ENCODE measurements at places on chromosomes 12 and 14.

GRCh38 chr12:124490584-124491305 lies 76.7 kb downstream of the NCOR2 start:
- no peak for DNase-seq

- no peak for DNase-seq
Measured at GRCh38 chr12:89379148-89379838, 27.0 kb upstream of the DUSP6 start.

- DNase-seq, result no peak
Measured at GRCh38 chr14:71536927-71537772, 395.1 kb upstream of the RGS6 start.

- DNase-seq, result no peak
Measured at GRCh38 chr12:83044736-83045135, 358.0 kb downstream of the TMTC2 start.

DNA sequence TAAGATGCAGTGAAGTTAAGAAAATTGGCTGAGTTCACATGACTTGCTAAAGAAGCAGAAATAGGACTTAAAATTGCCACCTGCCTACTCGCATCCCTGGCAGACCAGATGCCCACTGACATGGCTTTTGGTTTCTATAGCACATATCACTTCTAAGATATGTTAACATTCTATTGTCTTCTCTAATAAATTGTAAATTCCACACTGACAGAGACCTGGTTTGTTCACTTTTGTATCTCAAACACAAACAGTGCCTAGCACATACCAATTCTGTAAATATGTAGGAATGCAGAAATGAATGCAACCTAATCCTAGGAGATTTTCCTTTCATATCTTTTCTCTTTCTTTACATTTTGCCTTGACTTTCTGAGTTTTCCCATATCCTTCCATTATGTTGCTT lies 1047.6 kb downstream of the AACS start:
- no peak for DNase-seq

DNA sequence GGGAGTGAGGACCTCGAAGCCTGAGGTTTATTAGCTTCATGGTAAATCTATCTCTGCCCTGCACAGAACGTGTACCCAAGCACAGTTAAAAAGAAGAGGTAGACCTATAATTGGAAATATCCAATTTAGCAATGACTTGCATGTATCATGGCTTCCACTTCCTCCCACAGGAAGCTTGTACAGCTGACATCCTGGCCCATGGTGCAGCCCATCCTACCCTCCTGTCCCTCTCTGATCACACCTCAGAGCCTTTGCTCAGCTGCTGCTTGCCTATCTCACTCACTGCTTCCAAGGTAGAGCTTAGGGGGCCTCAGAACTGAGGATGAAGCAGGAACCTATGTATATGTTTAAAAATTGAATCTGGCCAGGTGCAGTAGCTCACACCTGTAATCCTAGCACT lies 4.3 kb upstream of the BCDIN3D start:
- DNase-seq, result no peak

DNA sequence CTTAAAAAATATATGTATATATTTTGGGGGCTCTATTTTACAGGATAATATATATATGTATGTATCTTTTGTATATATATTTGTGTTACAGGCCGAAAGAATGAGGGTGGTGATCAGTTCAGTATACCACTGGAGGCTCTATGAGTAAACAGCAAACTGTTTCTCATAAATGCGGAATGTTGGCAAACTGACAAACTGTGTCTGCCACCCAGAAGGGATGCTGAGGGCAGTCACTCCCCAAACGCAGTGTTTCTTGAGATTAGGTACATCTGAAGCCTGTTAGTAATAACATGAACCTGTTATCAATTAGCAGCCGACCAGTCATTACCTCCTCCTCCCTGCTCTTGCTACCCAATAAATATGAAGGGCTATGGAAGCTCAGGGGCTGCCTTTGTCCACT lies 20.8 kb downstream of the TNFAIP2 start:
- DNase-seq, result no peak

- DNase-seq, result no peak
Measured at GRCh38 chr12:5439371-5439771, 7.5 kb downstream of the NTF3 start.

DNA sequence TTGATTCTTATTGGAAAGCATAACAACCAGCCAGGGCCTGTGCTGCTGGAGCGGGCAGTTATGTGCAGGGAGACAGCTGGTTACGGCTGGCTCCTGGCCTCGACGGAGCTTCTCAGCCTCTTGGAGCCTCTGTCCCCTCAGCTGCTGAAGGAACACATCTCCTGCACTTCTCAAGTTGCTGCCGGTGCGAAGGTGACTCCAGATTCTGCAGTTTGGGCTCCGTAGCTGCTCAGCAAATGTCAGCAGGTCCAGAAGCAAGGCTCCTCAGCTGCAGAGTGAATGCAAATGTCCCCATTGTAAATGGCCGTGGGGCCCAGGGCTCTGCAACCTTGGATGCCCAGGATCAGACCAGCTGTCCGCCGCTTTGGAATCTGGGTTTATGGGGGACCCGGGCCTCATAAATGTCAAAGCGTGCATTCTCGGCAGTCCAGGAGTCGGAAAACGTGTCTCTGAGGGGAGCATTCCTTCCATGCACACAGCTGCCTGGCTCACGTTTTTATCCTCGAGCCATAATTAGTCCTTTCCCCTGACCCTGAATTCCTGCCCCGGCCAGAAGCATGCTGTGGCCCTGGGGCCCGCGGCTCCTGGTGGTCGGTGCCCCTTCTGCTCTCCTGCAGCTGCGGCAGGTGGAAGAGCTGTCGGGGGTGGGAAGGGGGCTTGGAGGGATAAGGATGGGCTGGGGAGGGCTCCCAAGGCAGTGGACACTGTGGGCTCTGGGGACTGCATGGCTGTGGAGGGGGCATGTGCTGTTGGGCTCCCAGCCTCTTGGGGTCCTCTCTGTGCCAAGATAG lies 106.0 kb downstream of the KIF26A start:
- DNase-seq, result no peak

DNA sequence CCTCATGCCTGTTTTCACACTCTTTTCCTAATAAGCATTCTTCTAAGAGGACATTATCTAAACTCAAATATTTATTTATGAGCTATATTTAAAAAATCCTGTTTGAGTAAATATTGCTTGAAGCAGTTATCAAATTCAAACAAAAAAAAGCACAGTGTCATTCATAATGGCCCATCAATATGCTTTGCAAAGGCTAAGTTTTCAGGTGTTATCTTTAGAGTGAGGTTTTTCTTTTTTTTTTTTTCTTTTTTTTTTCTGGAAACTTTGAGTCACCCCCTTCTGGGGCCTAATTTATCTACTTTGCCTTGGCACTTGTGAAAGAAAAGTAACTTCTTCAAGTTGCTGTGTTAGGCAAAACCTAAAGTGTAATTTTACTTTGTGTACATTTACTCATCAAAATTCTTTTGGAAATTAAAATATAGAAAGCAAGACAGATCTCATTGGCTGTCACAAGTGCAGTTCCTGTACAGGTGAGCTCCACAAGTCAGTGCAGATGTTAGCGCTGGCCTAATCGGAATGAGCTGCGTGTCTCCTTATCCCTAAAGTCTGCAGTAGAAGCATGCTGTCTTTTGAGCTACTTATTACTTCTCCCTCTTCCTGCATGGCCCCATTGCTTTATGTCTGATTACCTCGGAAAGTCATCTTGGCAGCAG lies 53.3 kb downstream of the GLT1D1 start:
- DNase-seq, result no peak

DNA sequence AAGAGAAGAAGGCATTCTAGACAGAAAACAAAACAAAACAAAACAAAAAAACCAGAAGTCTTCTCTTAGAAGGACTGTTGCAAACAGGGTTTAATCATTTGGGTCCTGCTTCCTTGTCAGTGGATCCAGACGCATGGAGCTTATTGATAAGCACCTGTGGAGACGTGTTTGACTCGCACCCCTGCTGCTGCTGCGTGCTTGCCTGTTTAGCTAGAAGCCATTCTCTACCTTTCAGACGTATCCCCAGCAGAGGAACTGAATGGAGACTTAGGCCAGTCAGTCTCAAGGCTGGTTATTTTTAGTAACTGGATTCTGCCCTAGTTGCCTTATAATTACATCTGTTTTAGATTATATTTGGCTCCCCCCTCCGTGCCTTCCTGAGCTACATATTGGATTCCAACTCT lies 186.1 kb upstream of the EEA1 start:
- no peak for DNase-seq

DNA sequence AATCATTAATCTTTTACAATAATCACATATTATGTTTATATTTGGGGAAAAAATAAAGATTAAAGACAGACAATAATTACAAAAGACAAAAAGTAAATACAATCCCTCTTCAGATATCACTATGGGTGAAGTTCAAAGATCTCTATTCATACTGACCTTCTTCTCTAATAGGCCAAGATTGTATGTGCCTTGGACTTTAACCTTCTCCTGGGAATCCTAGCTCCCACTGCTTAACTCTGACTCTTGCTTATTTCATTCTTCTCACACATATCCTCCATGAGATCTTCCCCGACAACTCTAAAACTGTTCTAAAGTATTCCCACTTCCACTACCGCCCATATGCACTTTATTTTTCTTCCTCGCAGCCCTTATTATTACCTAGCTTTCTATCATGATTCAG lies 83.8 kb downstream of the EEA1 start:
- DNase-seq, result no peak

- no peak for DNase-seq
Measured at GRCh38 chr14:68413509-68413908, 379.4 kb downstream of the ZFP36L1 start.

GRCh38 chr12:49542592-49543160 lies 3.8 kb downstream of the KCNH3 start:
- no peak for DNase-seq

GRCh38 chr12:57767305-57767698 lies 424 bp upstream of the CYP27B1 start:
- no peak for DNase-seq

GRCh38 chr12:10654003-10654402 lies 19.8 kb downstream of the STYK1 start:
- DNase-seq, result no peak

GRCh38 chr12:69676257-69677012 lies 22.7 kb downstream of the BEST3 start:
- no peak for DNase-seq

DNA sequence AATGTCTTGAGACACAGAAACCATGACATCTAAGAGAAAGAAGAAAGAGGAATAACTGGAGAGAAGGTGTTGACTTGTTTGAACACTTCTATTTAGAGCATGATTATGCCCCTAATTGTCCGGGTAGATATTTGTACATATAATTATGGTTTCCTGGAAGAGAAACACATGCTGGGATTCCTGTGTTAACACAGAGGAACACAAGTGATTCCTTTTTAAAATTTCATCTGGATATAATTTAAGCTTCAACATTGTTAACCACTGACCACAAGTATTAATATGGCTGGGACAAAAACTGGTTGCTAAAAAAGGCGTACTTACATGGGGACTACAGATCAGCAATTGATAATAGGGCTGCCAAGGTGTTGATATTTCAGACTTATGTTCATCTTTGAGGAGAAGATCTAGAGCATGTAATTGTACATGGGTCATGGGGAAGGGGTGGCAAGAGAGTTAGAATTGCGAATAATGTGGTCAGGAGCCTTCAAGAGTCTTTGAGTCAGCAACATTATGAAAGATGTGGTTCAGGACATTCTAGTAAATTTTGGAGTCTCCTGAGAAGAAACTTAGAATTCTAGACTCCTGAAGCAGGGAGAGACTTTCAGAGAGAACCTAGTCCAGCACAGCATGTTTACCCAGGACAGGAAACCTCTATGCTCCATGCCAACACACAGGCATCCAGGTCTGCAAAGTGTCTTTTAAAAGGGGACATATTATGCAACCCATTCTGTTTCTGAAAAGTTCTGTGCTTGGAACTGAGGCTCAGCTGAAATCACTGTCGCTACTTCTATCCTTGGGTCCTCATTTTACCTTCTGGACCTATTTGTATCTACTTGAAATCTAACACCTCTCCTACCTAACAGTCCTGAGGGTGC lies 56.5 kb downstream of the SLC38A1 start:
- no peak for DNase-seq

- no peak for DNase-seq
Measured at GRCh38 chr12:12791756-12792369, 6.4 kb downstream of the APOLD1 start.

DNA sequence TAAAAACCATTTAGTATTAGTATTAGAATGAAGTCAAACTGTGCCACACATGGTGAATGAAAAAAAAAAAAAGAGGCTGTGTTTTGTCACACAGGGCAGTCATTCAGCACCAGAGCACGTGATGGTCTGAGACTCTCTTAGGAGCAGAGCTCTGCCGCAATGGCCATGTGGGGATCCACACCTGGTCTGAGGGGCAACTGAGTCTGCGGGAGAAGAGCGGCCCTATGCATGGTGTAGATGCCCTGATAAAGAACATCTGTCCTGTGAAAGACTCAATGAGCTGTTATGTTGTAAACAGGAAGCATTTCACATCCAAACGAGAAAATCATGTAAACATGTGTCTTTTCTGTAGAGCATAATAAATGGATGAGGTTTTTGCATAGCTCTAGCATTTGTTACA lies 12.2 kb upstream of the BDKRB1 start:
- no peak for DNase-seq

DNA sequence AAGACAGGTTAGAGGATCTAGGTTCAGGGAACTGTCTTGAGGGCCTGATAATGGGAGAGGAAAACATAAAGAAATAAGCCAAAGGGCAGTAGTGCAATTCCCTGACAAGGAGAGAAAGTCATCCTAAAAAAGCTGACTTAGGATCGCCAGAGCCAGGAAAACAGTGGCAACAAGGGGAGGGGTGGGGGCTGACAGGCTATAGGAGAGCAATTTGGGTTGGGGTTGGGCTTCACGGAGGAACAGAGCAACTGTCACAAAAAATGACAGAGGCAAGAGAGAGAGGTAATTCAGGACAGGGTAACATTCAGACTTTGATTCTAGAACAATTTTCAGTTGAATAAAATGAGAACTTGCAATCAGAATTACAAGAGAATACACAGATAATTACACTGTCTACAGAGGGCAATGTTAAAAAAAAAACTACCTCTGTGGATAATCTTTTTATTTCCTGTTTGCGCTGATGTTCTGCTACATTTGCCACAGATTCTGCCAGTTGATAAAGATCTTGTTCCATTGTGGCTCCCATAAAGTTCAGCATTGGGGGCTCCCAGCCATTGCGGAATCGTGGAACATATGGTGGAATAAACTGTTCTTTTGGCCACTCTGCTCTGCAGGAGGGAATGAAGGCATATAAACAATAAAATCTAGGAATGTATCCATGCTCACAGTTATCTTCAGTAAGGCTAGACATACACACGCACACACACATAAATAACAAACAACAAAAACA lies 138.6 kb downstream of the EPS8 start:
- no peak for DNase-seq

DNA sequence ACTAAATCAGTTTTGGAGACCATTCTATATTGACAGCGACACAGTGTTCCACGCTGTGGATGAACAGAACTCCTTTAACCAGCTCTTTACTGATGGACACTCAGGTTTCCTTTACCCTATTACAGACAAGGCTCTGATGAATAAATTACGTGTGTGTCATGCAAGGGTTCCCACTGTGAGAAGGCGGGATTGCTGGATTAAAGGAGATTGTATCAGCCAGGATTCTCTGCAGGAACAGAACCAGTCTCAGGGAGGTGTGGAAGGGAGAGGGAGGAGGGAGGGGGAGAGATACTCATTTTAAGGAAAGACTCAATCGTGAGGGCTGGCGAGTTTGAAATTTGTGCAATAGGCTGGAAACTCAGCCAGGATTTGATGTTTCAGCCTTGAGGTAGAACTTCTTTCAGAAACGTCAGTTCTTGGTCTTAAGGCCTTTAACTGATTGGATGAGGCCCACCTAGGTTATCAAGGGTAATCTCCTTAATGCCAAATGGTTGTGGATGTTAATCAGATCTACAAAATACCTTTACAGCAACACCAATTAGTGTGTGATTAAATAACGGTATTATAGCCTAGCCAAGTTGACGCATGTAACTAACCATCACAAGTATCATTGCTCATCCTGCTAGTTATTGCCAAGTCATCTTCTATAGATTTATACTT lies 104.0 kb downstream of the GCH1 start:
- DNase-seq, result no peak

All from stimulated activated CD8-positive, alpha-beta memory T cell treated with anti-CD3 and anti-CD28 coated beads, Interleukin-7, amount 100 ng/mL, for 1 hour (primary cell).